MCF 10A (cell line): ENCODE measurements at places on chromosomes 5 and 9. TPM values are rescaled to one million over a fixed set of nuclear protein-coding genes. Genes with fewer than 3 reads are reported as not detected.

DNA sequence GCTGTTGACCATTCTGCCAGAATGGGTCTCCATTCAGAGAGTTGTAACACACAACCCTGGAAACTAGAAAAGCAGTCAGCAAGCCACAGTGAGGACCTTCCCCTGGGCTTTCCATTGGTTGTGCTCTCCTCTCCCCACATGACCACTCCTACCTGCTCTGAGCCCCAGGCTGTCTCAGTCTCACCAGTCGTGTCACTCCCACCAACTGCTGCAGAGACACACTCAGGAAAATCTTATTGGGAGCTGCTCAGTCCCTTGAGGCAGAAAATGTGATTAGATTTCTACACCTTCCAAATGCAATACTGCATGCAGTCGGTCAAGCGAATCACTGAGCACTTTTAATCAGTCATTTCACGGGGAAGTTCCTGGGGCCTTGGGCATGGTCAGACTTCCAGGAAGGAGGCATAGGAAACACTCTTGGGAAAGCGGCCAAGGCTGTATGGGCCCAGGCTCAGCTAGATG is 284.2 kb upstream of the NMUR2 start:
- DNase-seq = peak; percentile 81

- DNase-seq = no peak
These were observed 6.8 kb downstream of the TMEM250 start for GRCh38 chr9:136111910-136112309.

GRCh38 chr9:36501727-36502126 is 71.0 kb upstream of the MELK start:
- no peak for DNase-seq

GRCh38 chr5:179900206-179900605 is 7.5 kb downstream of the TBC1D9B start:
- DNase-seq = no peak

DNA sequence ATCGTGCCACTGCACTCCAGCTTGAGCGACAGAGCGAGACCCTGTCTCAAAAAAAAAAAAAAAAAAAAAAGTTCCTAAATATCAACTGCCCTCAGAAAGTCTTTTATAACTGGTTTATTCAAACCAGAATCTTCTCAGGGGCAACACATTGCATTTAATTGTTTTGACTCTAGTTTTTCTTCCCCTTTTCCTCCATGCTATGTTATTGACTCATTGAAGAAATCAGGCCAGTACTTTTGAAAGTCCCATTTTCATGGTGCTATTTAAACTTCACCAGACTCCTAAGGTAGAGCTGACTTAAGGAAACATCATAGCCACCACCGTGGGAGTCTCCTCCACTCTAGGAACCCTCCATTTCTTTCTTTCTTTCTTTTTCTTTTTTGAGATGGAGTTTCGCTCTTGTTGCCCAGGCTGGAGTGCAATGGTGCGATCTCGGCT is 83.1 kb upstream of the IL6ST start:
- DNase-seq = no peak

Gene TGFBI
- total RNA-seq = 623 and 892 TPM in 2 replicates

GRCh38 chr5:20610681-20611080 is 622.7 kb upstream of the CDH18 start:
- DNase-seq = no peak

- no peak for DNase-seq
These were observed 1835.2 kb upstream of the NUDT12 start for GRCh38 chr5:105397749-105398148.

- peak; percentile 57 for DNase-seq
These were observed at the start of gene ENTREP1 for GRCh38 chr9:69324549-69325401. Gene ENTREP1, plus strand, starts transcription at chr9:69325215. Its CDS starts 95 bp downstream, at chr9:69325310.

DNA sequence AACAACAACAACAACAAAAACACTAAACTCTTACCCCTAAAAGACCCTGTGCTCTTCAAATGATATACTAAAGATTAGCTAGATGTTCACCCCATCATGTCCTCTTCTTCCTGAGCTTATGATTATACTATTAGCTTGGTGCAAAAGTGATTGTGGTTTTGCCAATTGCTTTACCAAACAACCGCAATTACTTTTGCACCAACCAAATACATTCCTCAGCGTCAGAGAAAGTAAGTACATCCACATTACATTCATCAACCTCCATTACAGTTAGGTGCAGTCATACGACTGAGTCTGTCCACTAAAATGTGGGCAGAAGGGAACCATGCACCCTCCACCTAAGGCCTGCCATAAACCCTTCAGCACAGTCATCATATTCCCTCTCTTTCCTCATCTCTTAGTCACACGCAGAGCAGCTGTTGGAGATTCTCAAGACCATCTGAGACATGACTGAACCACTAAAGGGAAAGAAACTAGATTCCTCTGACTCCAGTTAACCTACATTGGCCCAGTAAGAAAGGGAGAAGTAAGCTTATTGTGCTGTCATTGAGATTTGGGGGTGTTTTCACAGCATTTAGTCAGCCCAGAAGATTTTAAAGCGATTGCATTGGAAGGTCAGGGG is 181.6 kb upstream of the TLE4 start:
- peak; percentile 14 for DNase-seq
